Hippocampal formation (tissue), 2 donors: ENCODE measurements at places on chromosomes 4 and X.

DNA sequence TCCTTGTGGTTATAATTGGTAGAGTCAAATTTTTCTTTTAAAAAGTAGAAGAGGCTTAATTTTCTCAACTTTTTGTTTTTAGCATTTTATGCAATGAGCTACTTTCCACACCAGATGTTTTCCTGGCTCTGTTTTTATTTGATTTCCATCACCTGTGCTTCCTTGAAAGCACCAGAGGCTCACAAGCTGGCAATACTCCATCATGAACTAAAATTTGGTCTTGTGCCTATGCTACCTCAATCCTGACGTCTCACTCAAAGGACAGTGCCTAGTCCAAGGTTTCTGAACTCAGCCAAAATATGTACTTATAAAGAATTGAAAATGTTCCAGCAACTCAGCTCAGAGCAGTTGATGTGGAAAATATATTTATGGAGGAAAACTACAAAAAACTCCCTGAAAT is 914.0 kb upstream of the PRKX start:
- no peak for DNase-seq

DNA sequence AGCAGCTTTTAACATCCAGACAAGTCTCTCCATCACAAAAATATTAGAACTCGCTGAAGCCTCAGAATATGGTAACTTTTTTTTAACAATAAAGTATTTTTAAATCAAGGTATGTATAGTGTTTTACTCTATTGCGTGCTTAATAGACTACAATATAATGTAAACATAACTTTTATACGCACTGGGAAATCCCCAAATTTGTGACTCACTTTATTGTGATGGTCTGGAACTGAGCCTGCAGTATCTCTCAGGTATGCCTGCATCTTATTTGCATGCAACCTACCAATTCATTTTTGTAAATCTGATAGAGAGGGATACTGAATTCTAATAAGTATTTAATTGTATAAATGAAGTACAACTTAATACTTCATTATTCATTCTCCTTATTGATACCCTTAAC is 823.5 kb downstream of the ADGRL3 start:
- DNase-seq, result no peak

GRCh38 chrX:103063191-103063845 is 653 bp downstream of the BEX1 start:
- DNase-seq, result no peak

DNA sequence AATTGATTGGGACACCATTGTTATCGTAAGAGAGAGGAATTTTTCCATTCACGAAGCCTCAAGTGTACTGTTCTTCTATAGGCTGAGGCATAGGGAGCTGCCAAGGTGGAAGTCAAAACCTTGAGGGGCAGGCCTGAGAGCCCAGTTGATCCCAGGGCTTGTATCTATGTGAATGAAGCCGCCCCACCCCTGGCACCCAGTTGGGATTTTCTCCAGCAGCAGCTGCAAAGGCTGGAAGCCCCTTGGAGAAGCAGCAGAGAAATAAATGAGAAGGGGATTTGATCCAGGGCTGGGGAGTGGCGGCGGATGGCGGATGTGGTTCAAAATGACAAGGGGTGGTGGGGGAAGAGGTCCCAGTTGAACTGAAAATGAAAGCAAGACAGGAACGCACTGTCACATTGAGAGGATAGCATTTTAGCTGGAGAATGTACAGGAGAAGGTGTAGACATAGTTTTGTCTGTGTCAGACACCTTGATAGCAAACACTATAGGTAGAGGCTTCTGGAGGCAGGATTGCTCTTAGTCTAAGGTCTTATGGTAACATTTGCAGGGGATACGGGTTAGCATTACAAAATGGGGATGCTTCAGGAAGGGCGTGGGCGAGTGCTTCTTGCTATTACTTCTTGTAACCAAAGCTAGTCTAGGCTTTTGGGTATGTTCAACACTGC is 32.6 kb downstream of the DOCK11 start:
- DNase-seq, result no peak
